Vagina (tissue), 2 donors: ENCODE measurements at places on chromosomes 1 and 21. TPM values are rescaled to one million over a fixed set of nuclear protein-coding genes. Genes with fewer than 3 reads are reported as not detected.
A peak's percentile ranks its signal among the peaks of the same experiment; 100 is the strongest.

DNA sequence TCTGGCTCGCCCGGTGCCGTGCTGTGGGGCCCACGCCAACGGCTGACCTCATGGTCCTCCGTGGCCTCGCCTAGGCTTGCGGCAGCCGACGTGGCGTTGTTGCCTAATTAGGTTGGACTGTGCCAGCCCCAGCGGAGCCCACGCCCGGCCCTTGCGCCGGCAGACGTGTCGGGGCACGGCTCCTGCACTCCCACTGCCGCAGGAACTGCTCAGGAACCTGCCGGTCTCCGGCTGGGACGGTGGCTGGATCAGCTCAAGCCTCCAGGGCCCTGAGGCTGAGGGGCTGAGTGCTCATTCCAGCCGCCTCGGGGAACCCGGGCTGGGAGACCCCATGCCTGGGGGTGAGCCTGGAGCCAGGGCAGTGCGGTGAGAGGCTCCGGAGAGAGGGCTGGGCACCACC lies 16.1 kb upstream of the PEX10 start:
- peak overlapping the region; percentile 81 for H3K27ac ChIP-seq
- H3K27me3 ChIP-seq = no peaks in the 10 kb centered on the region
- H3K4me1 ChIP-seq = peaks cover 13% of the 10 kb centered on the region
- H3K4me3 ChIP-seq = peak overlapping the region; percentile 7
- DNase-seq = no peak

GRCh38 chr1:21559788-21560567 lies 50.8 kb downstream of the ALPL start:
- no peak overlapping the region for H3K27ac ChIP-seq
- DNase-seq = no peak
- H3K4me1 ChIP-seq = no peaks in the 10 kb centered on the region

GRCh38 chr21:45381865-45382696 lies 22.9 kb upstream of the COL18A1 start:
- H3K4me1 ChIP-seq = peaks cover 24% of the 10 kb centered on the region
- H3K27ac ChIP-seq = no peak overlapping the region
- H3K36me3 ChIP-seq = no peaks in the 10 kb centered on the region
- H3K4me3 ChIP-seq = no peak overlapping the region
- no peaks in the 10 kb centered on the region for H3K27me3 ChIP-seq

GRCh38 chr1:9749361-9749760 lies 74.4 kb downstream of the CLSTN1 start:
- no peaks in the 10 kb centered on the region for H3K4me1 ChIP-seq
- no peaks in the 10 kb centered on the region for H3K27me3 ChIP-seq
- no peak overlapping the region for H3K4me3 ChIP-seq
- no peak for DNase-seq
- H3K36me3 ChIP-seq = no peaks in the 10 kb centered on the region

DNA sequence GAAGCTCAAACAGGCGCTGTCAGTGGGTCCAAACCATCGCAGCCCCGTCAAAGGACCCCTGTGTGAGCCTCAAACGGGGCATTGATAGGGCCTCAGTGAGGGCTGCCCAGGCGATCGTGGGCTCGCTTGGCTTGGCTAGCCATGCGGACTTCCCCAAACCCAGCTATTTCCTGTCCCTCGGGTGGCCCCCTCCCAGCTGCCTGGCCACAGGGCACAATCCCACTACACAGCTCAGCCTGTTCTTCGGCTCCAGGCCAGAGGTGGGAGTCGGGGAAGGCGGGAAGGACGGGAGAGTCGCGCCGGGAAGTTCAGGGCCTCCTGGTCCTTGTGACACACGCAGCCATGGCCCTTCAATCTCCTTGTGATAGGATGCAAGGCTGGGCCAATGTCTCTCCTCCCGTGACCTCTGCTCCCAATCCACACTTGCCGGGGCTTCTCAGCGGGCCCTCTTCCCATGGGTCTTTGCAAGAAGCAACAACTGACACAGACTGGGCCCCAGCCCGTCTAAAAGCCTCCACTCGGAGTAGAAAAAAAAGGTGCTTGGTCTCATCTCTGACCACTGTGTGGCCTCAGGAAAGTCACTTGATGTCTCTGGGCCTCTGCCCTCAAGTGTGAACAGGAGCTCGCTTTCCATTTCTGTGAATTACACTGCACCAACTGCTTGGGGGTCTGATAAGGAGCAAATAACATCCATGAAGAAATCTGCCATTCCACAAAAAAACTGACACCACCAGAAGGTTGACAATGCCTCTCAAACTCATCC lies 7.1 kb upstream of the MATN1 start:
- H3K4me3 ChIP-seq = no peak overlapping the region
- DNase-seq = no peak
- H3K27me3 ChIP-seq = no peaks in the 10 kb centered on the region
- no peak overlapping the region for H3K27ac ChIP-seq
- H3K36me3 ChIP-seq = no peaks in the 10 kb centered on the region

DNA sequence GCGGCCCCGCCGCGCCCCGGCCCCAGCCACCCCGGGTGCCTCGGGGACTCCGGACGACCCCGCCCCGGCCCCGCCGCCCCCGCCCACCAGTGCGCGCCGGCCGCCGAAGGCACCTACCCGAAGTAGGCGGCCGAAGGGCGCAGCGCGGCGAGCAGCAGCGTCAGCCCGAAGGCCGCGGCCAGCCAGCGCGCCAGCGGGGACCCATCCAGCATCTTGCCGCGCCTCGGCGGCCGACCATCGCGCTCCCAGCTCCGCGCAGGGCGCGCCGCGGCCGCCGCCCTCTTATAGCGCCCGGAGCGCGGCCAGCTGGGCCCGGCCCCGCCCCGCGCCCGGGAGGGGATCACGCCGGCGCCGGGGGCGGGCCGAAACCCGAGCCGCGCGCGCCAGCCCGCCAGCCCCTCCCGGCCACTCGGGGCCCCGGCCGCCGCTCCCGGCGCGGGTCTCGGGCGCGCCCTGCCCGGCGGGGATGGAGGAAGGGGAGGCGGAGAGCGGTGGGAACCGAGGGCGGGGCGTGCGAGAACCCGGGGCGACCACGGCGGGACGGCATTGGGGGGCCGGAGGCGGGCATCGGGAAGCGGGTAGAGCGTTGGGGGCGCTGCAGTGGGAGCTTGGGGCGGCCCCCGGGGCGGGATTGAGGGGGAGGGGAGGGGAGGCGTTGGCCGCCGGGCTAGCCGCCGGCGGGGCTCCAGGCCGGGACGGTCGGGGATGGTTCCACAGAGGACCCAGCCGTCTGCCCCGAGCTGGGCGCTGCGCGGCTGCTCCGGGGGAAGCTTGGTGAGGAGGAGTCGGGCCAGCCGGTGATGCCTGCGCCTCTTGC lies at the start of gene WNT9A:
Gene WNT9A (minus strand): TSS at position 257 of the 817 bp plus-strand sequence. CDS start 45 bp downstream, at position 212.
- H3K27ac ChIP-seq = peak within 1 kb of the TSS; percentile 77
- H3K36me3 ChIP-seq = no peaks in the 10 kb centered on the region
- peaks cover 46% of the 10 kb centered on the region for H3K4me1 ChIP-seq
- H3K27me3 ChIP-seq = no peaks in the 10 kb centered on the region
- no peak for DNase-seq

DNA sequence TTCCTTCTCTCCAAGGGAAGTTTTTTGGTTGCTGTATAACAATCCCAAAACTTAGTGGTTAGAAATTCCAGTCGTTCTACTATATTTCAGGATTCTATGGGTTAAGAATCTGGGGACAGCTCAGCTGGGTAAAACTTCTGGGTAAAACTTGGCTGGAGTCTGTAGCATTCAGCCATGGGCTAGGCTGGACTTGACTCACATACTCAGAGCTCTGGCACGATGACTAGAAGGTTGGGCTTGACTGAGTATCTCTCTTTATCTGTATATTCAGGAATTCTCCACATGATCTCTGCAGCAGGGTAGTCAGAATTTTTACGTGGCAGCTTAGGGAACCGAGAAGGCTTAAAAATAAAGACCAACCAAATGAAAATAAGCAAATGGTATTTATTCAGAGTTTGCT lies 28.2 kb upstream of the HRNR start:
- no peaks in the 10 kb centered on the region for H3K27me3 ChIP-seq
- no peak for DNase-seq
- H3K4me1 ChIP-seq = no peaks in the 10 kb centered on the region
- H3K27ac ChIP-seq = no peak overlapping the region

Gene ACP6
- 14.2 TPM for total RNA-seq

Gene ASAP3
- 79.1 TPM for total RNA-seq
